ENCODE measurements at places on chromosomes 4 and X.

DNA sequence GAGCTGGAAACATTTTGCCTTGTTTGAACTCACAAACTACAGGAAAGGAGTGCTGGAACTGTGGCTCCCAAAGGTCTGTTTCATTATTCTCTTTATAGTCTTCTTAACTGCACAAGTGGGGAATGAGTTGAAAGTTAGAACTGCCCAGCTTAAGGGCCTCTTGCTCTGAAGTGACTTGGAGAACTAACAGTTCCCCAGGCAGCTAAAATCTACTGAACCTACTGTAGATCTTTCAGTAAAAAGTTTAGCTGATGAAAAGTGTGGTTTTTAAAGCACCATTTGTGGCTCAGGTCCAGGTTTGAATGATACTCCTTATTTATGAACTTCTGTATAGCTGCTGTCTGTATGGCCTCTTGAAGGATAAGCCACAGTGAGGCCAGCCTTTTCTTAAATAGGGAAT, 353.8 kb downstream of the MAPK10 start:
- DNase-seq: no peak

GRCh38 chr4:98573791-98574190, 84.6 kb downstream of the TSPAN5 start:
- DNase-seq: peak; percentile 88

DNA sequence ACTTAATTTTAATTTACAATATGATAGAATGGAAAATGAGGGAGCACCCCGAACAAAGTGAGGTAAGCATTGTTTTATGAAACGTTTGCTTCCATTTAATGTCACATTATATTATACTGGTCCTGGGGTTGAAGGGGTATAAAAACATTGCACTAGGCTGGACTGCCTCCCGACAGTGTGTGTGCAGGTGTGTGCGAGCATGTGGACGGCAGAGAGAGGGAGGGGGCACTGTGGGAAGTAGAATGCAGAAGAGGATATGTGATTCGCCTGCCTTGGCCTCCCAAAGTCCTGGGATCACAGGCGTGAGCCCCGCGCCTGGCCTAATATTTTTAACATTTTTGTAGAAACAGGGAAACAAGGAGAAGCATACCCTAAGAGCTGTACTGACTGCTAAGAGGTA, 36.0 kb downstream of the IRF2 start:
- no peak for DNase-seq

GRCh38 chrX:94854251-94854650, 1180.2 kb downstream of the FAM133A start:
- DNase-seq: peak; percentile 0

- DNase-seq: no peak
These were observed 252.0 kb downstream of the LDB2 start for GRCh38 chr4:16646459-16646858.

DNA sequence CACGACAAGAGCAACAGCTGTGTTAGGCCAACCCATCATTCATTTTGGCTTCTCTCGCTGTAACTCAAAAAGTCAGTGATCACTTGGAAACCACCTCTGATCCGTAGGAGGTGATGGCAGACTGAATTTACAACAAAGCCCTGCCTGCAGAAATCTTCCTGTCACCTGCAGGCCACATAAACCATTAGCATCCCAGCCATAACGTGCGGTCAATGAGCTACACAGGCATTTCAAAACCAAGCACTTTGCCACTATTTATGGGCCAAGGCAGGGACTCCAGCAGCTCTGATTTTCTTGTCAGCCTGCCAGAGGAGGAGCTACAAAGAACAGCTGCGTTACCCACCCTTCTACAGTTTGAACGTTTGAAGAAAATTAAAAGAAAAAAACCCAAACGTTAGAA, 228.1 kb upstream of the PPARGC1A start:
- DNase-seq: no peak

DNA sequence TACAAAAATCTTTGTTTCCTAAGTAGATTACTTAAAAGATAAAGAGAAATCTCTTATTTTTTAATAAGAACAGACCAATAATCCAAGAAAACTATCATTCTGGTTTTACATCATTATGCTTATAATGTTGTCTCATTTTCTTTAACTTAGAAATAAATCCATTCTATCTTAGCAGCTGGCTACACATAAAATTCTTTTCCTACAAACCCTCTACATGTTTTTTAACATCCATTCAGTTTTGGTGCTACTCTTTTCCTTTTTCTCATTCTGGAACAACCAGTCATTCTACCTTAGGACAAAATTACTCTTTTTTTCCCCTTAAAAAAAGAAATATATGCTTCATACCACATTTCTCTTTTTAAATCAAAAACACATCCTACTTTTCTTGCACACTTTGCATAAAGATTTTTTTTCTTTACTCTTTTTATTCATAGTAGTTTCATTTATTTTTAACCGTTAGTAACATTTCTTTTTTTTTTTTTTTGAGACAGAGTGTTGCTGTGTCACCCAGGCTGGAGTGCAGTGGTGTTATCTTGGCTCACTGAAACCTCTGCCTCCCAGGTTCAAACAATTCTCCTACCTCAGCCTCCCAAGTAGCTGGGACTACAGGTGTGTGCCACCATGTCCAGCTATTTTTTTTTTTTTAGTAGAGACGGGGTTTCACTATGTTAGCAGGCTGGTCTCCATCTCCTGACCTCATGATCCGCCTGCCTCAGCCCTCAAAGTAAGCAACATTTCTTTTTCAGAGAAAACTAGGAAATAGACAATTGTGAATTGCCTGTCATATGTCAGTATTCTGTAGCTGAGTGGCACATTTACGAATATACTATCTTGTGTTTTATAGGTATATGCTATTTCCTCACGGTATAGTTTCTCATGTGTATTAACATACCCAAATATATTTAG, 562.8 kb downstream of the ADGRL3 start:
- no peak for DNase-seq

- DNase-seq: no peak
These were observed 79.9 kb downstream of the TRPC5OS start for GRCh38 chrX:111955901-111956300.

DNA sequence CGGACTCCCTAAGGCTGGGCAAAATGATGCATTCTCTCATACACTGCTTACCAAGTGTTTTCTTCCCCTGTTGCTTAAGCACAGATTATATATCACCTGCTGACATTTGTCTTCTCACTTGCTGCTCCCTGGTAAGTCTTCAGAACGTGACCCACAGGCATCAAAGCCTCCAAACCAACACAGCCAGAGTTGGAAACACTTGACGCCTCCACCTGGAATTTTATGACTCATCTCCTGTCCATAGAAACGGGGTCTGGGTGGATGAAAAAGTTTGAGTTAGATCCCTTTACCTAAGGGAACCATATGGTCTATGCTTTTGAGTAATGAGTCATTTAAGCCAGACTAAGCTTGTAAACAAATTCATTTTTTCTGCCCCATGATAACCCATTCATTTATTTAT, 251.6 kb downstream of the USP46 start:
- peak; percentile 54 for DNase-seq

DNA sequence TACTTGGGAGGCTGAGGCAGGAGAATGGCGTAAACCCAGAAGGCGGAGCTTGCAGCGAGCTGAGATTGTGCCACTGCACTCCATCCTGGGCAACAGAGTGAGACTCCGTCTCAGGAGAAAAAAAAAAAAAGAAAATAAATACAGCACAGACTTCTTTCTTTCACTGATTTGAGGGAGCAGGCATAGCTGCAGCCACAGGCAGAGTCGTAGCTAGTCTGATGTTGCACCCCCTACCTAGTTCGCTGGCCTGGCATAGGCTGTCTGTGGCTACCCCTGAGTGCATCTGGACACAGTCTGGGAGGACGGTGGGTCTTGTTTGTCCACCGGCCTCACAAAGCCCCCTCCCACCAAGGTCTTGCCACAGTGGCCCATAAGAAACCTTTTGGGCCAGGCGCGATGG, 21.4 kb downstream of the IL3RA start:
- DNase-seq: no peak

DNA sequence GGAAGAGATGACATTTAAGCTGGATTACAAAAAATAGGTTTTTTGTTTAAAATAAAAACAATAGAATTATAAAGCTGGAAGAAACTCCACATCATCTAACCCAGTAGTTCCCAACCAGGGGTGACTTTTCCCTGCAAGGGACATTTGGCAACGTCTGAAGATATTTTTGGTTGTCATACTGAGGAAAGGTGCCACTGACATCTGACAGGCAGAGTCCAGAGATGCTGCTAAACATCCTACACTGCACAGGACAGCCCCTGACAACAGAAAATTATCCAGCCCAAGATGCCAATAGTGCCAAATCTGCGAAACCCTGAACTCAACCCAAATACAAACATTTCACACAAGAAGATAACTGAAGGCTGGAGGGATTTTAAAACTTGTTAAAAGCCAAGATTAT, 18.5 kb downstream of the TAB3 start:
- DNase-seq: no peak

GRCh38 chrX:153494541-153495361, at the start of gene BGN:
TSS of gene BGN (plus strand) at chrX:153494980. CDS start at chrX:153504632, 9,652 bp downstream.
- no peak for DNase-seq

DNA sequence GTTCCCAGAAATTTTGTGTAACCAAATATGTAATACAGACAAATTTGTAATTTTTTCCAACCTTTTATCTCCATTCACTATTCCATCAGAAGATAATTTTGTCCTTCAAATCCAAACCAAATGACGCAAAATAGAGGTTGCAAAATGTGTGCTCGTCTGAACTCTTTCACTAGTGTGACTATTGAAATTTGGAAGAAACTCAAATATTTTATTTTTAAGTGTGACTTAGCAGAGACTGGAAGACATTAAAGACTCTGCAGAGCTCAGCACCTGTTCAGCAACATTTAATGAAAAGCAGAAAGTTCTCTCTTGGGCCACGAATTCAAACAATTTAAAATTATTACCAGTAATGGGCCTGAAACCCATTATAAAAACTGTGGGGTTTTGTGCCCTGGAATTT, 30.0 kb upstream of the APELA start:
- DNase-seq: no peak

DNA sequence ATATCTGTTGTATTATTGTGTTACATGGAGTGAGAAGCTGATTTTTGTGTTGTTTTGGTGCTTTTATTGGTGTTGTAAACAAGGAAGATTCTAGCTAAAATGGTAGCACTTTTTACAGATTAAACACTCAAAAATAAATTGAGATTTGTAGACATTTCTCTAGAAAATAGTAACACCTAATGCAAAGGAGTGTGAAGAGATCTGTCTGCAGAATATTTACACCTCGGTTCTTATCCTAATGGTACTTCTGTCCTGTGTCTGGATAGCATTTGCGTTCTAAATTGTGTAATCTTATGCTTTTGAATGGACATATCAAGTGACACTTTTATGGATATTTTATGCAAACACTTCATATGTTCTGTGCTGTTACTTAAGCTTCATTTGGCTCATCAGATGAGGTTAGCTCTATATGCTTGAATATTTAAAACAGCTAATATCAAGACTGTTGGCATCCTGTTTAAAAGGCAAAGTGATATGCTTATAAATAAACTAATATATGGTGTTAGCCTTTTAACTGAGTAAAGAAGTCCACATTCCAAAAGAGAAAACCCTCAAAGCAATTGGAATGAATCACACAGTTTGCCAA, 6.0 kb downstream of the PCDH7 start:
- no peak for DNase-seq

- DNase-seq: no peak
These were observed 40.6 kb downstream of the DOCK11 start for GRCh38 chrX:118536204-118536603.

DNA sequence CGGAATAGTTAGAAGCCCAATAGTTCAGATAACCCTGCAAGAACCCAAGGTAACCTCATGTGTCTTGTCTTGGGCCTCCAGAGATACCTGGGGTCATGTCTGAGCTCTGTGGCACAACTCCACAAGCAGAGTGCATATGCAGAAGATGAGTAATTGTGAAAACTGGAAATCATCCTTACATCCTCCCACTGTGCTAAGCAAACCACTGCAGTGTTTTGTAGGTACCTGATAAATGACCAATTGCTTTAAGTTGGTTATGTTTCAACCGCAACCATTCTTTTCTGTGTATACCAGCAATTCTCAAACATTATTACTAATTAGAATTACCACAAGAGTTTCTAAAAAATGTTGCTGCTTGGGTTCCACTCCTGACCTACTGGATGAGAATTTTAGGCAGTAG, 73.2 kb downstream of the CBLL2 start:
- peak; percentile 20 for DNase-seq

DNA sequence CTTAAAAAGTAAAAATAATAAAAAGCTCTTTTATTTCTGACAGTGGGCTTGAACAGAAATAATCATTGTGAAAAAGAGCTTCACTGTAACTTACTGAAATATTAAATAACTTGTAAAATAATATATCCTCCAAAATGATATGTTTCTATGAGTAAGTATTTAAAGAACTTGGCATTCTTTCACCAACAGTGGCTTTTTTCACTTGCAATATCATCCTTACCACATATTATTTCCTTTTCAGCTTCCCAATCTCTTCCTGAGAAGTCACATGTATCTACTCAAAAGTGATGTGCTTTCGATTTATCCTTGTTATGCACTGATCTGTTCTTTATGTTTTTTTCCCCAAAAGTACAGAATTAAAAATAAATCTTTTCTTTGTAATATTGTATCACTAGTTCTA, 2.2 kb upstream of the PCDH18 start:
- DNase-seq: no peak

GRCh38 chrX:39156051-39156450, 354.8 kb downstream of the MID1IP1 start:
- DNase-seq: no peak

DNA sequence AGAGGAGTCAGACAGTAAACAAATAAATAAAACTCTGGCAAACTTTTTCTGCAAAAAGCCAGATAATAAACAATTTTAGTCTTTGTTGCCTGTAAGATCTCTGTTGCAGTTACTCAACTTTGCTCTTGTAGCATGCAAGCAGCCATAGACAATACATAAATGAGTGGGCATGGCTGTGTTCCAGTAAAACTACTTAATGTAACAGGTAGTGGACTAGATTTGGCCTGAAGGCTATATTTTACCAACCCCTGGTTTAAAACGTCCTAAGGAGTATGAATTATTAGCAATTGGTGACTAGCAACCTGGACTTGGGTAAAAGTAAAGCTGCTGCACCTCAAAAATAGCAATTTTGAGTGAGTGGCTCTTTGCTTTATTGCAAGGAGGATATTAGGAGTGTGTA, 30.9 kb downstream of the SLAIN2 start:
- DNase-seq: peak; percentile 19

GRCh38 chrX:113512700-113513395, 672.2 kb upstream of the AMOT start:
- peak; percentile 51 for DNase-seq

GRCh38 chr4:143390764-143391163, 54.1 kb downstream of the GAB1 start:
- DNase-seq: no peak

GRCh38 chrX:134683351-134684005, 25.2 kb upstream of the PLAC1 start:
- no peak for DNase-seq

DNA sequence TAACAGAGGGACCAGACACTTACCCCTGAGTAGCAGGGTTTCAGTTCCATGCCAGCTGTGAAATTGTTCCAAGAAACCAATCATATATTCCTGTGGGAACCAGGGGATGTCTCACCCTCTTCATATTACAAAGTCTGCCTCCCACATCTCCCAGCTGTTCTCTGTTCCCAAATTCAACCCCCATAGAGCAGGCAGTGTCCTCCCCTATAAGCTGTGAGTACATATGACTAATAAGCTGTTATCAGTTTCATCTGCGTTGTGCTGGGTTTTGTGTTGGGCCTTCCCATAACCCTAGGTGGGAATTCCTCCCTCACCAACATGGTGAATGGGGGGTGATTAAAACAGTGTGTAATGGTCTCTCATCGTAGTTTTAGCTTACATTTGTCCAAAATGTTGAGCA, 41.0 kb downstream of the CEP44 start:
- no peak for DNase-seq

Data from epithelial cell of esophagus (primary cell).